ENCODE measurements at places on chromosomes 6 and 20.

DNA sequence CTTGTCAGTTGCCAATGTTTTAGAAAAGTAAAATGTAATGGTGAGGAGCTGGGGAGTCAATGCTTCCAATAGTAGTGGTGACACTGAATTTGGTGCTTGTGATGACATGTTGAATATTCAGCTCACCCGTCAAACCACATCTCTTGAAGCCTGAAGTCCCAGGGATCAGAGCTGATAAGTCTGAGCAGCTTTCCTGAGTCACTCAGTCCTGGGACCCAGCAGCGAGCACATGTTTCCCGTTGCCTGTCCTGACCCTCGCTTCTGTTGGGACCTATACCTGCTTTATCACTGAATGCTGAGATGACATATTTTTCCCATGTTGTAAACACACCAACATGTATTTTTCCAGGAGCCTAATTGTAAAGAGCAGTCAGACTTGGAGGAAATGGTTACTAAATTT, 693.6 kb downstream of the QKI start:
- DNase-seq = no peak

- no peak for DNase-seq
Observed at GRCh38 chr6:132004668-132005067, 53.5 kb upstream of the CCN2 start.

GRCh38 chr6:129695373-129696027, 14.5 kb downstream of the ARHGAP18 start:
- DNase-seq = no peak

DNA sequence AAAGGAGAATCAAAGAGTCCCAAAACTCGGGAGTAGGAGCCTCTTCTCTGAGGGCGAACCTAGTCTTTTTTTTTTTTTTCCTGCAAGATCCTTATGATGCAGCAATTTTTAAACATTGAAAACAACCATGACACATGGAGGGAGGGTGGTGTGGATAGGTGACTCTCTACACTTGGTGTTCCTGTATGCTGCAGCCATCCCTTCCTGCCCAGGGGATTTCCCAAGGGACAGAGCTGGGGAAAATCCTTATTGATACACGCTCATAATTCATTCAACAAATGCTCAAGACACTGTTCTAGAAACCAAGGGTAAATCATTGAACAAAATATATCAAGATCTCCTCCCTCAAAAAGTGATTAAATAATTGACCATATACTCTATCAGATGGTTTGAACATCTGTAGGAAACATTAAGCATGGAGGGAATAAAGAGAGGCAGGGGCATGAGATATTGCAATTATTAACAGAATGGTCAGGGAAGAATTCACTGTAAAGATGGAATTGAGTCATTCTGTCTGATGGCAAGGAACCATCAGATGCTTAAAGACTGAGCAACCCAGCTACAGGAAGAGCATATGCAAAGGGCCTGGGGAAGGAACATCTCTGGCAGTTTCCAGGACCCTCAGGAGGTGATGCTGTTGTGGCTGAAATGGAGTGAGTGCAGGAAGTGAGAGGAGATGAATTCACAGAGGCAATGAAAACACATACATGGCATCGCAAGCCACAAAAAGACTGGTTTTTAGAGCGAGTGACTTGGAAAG, 13.4 kb upstream of the BTN3A3 start:
- DNase-seq = no peak

DNA sequence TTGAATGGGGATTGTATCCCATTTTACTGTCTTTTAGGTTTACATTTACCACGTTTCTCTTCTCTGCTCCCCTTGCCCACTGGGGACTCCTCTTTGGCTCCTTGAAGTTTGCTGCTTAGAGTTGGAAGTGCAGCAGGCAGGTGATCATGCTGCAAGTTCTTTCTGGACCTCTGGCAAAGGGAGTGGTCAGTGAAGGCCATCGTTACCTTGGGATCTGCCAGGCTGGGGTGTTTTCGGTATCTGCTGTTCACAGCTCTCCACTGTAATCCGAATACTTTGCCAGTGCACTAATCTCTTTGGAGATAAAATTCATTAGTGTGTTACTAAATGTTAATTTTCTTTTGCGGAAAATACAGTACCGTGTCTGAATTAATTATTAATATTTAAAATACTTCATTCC, 9.1 kb upstream of the EFCAB8 start:
- DNase-seq = no peak

DNA sequence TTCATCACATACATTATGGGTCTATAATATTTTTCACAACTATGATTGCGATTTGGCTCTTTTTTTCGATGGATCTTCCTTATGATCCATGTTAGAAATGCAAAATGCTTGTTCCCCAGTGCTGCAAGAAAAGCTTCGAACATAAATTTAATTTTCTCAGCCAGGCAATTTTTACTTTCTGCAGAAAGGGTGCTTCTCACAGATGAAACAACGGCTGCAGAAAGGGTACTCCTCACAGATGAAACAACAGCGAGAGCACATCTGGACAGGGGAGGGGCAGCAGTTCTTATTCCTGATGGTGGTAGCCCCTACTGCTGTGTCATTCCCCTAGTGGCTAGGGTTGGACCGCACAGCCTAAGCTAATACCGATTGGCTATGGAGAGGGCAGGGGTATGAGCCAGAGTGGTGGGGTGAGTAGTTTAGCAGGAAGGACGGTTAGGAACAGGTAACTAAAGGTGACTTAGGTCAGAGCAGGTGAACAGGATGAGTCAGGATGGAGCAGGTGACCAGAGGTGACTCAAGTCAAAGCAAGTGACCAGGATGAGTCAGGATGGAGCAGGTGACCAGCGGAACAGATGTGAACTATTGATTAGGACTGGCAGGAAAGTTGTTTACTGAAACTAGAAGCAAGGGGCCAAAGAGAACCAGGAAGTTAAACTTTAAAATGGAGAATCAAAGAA, 13.4 kb upstream of the TREML4 start:
- no peak for DNase-seq
